T-helper 2 cell treated with Interferon-gamma antibody and Interleukin-4, amounts not matched to agents 5 μg/mL and 100 μg/mL, for 36 hours (primary cell): ENCODE measurements at places on chromosomes 1 and 21.

DNA sequence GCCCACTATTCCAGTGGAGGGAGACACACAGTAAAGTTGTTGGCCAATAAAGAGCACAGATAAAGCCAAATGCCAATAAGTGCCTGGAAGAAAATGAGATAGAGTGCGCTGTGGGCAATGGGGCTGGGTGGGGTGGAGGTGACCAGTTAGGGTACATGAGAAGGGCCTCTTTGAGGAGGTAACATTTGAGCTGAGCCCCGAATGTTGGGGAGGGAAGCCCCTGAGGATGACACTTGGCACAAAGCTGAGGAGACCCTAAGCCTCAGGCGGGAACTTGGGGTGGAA is 979 bp downstream of the S100A9 start:
- DNase-seq: no peak

- DNase-seq: no peak
These were observed 36.6 kb upstream of the PADI1 start for GRCh38 chr1:17168091-17168876.

DNA sequence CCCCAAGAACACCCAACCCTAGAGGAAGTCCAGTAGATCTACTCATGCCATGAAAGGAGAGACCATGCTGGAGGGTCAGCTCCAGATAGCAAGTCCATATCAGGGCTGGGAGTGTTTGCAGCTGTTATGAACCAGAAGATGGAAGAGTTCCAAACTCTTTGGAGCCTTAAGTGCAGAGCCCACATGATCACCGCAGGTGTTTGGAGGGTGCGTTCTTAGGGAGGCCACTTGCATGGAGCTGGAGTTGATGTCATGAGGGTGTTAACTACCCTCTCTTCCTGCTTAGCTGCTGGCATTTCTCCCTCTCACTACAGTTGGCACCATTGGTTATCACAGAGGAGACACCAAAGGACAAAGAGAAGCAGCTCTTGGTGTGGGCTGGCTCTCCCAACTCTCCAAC is 616.9 kb downstream of the AJAP1 start:
- DNase-seq: no peak

DNA sequence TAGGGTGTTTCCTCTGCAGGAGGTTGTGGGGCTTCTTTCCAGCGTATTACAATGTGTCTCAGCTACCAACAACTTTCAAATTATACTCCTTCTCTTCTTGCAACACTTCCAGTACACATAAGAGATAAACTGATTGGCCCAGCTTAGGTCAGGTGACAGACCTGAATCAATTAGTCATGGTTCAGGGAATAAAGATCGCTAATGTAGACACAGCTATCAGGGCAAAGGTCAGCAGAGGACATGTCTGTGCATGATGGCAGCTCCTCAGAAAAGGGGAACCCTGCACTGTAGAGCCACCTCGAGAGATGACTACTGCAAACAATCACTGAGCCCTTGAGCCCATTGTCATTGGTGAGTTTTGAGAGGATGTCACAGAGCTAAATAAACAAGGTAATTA is 36.8 kb upstream of the PKN2 start:
- no peak for DNase-seq

GRCh38 chr1:232456714-232457113 is 173.2 kb downstream of the SIPA1L2 start:
- DNase-seq: no peak

- no peak for DNase-seq
These were observed 5.9 kb upstream of the LHX9 start for GRCh38 chr1:197911111-197911856.

- DNase-seq: no peak
These were observed 1577.9 kb downstream of the PLA2G4A start for GRCh38 chr1:188406636-188407035.

- DNase-seq: no peak
These were observed 378.3 kb downstream of the PBX1 start for GRCh38 chr1:164937291-164937690.

DNA sequence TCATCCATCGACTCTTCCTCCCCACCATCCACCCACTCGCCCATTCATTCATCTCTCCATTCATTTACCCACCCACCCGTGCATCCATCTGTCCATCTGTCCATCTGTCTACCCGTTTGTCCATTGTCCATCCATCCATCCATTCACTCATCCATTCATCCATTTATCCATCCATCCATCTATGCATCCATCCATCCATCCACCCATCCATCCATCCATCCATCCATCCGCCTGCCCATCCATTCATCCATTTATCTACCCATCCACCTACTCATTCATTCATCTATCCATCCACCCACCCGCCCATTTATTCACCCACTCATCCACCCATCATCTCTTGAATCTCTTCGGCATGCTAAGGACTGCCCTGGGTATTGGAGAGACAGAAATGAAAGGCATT is 18.5 kb downstream of the ARHGEF10L start:
- DNase-seq: no peak

GRCh38 chr1:204283711-204284651 is 70.2 kb upstream of the GOLT1A start:
- no peak for DNase-seq

GRCh38 chr21:45364468-45365185 is 40.3 kb upstream of the COL18A1 start:
- no peak for DNase-seq

DNA sequence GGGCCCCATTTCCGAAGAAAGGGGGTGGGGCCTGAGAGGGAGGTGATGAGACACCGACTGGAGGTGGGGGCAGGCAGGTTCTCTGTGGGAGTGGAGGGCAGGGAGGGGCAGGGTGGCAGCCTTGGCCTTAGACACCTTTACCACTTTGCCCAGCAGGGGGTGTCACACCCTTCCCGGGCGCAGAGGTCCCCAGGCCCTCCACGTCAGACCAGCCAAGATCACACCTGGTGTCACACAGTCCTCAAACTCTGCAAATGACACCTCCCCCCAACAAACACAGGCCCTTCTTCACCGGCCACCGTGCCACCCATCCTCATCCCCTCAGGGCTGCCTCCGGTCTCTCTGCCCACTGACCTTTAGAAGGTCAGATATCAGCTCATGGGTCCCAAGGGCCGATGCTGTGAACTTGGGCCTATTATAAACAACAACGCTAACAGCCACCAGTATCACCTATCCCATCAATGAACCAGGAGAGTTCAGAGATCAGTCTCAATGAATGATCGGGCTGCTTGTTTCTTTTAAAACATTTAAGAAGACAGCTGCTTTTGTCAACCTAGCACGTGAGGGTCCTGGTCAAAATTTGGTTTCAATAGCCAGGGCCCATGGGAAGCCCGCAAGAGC is 103.9 kb downstream of the CASZ1 start:
- DNase-seq: peak; percentile 56

- no peak for DNase-seq
These were observed 94.3 kb upstream of the GALNT2 start for GRCh38 chr1:229972600-229973296.

DNA sequence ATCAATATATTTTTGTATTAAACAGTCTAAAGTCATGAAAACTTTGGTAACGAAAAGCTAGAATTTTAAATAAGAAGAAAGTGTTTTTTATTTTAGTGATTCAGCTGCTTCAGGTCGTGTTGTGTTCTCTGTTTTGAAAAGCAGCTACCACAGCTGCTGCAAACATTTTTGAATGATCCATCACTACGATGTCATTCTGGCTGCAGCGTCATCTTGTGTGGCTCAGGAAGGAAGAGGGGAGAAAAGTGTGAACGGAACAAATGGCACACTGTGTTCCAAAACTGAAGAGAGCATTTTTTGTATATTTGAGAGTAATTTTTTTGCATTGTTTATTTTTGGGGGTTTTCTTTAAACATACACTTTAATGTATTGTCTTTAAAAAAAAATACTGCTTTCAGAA is 323.0 kb upstream of the ADGRL2 start:
- DNase-seq: no peak

GRCh38 chr1:185654199-185654951 is 79.8 kb upstream of the HMCN1 start:
- no peak for DNase-seq

DNA sequence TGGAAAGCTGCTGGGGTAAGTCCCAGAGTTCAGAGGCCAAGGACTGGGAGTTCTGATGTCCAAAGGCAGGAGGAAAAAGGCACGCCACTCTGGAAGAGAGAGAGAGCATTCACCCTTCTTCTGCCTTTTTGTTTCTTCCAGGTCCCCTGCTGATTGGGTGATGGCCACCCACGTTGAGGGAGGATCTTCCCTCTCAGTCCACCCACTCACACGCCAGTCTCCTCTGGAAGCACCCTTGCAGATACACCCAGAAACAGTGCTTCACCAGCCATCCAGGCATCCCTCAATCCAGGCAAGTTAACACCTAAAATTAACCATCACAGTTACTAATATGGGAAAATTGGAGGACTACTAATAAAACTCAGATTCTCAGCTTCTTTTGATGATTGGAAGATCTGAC is 66.1 kb upstream of the PARP1 start:
- DNase-seq: no peak

DNA sequence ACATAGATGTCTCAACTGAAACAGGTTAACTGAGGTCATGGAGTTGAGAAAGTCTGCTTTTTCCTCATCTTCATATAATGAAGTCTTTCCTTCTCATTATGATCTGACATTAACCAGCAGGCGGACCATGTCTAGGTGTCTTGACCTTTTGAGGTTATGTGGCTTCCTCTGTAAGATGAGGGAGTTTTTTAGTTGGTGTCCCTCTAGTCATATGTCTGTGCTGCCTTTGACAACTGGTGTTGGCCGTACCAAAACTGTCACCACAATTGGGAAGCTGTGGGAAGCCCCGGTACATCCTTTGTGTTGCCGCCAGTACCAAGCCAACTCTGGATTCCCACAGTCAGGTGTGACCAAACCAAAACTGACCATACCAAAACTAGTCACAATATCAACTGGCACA is 105.1 kb downstream of the PBX1 start:
- DNase-seq: no peak

GRCh38 chr1:26072305-26072704 is 4.9 kb upstream of the TRIM63 start:
- DNase-seq: no peak

DNA sequence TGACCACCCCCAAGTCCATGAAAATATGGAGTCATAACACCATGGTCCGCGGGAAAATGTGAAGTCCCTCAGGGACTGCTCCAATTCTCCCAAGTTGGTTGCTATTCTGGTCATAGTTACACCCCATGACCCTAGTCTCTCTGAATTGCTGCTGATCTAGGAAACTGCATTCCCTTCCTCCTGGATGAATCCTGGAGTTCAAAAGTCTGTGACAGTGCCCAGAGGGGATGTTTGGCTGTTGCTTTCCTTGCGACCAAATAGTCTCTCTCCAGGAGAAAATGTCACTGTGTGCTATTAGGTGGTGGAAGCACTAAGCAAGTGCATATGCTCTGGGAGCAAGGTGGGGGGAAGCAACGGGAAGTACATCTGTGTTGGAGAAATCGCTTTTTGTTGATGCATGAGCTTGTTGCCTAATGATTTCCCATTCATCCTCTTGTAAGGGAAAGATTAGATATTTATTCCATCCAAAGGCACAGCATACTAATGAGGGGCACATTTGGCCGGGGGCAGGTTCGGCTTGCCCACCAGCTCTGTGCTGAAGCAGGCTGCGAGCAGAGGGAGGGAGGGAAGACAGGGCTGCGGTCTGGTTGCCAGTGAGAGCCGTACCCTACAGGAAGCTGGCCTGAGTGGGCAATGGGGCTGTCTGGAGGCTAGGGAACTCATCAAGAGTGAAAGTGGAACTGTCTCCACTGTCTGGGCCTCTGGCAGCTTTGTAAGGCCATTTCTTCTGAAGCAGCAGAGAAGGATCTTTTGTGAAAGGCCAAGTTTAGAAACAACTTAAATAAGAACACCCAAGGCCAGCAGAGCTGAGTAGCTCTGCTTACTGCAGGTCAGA is 27.2 kb downstream of the SYT6 start:
- DNase-seq: no peak

- DNase-seq: no peak
These were observed 110.4 kb upstream of the MAGI3 start for GRCh38 chr1:113279776-113280391.

- no peak for DNase-seq
These were observed 109.7 kb upstream of the IRF2BP2 start for GRCh38 chr1:234719454-234720251.

GRCh38 chr1:20124456-20125057 is 5.2 kb upstream of the PLA2G2D start:
- no peak for DNase-seq

GRCh38 chr1:8599646-8600212 is 217.7 kb downstream of the RERE start:
- DNase-seq: no peak

DNA sequence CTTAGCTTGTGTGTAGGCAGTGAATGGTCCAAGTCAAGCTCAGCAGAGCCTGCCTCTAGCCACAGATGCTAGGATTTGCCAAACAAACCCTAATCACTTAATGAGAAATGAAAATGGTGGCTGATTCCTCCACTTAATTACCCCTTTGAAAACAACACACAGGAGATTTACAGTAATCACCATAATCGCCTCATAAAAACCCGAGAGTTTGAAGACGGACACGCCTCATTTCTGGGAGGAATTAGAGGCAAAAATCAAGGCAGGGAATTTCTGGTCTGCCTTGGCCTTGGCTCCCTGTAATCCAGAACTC is 16.3 kb upstream of the FOXE3 start:
- no peak for DNase-seq

- no peak for DNase-seq
These were observed 90.3 kb downstream of the WLS start for GRCh38 chr1:68142036-68142435.

DNA sequence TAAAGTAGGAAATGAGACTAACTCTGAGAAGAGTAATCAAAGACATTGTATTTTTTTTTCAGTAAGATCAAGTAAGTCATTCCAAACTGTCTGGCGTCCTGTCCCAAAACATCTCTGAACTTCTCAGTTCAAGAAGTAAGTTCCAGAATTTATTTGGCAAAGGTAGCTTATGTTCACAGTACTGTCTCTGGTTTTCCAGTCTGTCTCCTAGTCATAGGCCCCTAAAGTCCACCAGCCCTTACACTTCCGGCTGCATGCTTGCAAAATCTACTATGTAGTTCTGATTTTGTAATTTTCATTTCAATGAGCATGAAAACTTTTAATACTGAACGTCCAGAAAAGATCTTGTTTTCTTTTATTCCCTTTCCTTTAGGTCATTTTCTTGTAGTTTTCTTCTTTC is 61.4 kb upstream of the S1PR1 start:
- DNase-seq: no peak

DNA sequence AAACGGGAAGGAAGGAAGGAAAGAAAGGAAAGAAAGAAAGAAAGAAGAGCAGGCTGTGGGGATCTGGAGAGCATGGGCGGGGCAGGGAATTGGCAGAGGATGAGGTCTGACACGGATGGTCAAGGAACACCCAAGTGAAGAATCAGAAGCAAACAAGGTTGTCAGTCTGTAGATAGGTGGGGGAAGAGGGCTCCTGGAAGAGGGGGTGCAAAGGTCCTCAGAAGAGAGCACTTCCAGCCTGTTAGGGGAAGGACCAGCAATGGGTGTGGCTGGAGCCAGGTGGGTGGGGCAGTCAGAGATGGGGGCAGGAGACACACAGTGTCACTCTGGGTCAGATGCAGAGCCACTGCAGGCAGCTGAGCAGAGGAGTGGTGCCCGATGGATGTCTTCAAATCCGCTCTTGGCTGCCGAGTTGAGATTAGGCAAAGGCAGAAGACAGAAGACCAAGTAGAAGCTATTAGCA is 11.0 kb upstream of the PLA2G2C start:
- DNase-seq: no peak
